ENCODE measurements at places on chromosomes 12 and 14.

DNA sequence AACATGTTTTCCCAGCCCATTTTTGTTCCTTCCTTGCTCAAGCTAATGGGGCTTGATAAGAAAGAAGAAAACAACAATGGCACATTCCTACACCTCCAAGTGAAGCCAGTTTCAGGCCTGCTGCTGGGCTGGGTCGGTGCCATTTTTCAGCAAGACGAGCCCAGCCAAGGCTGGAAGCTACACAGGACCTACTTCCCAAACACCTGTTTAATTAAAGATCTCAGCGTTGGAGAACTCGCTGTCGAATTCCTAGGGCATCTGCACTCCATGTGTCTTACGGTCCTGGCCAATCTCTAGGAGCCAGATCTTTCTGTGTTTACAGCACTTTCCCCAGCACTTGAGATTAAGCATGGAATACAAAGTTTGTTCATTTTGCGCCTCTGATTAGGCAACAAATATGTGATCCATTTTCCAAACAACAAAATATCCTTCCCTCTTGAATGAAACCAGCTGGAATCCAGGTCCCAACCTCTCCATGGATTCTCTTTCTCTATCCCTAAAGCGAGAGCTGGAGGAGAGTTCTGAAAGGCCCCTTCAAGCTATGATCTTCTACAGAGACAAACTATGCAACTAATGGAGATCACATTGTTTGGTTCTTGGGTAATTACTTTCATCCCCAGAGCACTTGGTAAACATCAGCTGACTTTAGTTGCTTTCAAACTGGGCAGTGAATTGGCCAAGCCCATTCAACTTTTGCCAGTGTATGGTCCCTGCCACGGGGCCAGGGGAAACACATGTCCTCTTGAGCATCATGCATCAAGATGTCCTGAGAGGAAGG lies 34.3 kb upstream of the TC2N start:
- no peak for DNase-seq

GRCh38 chr14:25108959-25109358 lies 59.0 kb upstream of the STXBP6 start:
- DNase-seq = no peak

GRCh38 chr12:95528431-95528830 lies 22.8 kb downstream of the USP44 start:
- DNase-seq = no peak

GRCh38 chr12:92138144-92138543 lies 7.5 kb downstream of the BTG1 start:
- DNase-seq = no peak

GRCh38 chr12:19963972-19964371 lies 404.4 kb upstream of the PDE3A start:
- no peak for DNase-seq

DNA sequence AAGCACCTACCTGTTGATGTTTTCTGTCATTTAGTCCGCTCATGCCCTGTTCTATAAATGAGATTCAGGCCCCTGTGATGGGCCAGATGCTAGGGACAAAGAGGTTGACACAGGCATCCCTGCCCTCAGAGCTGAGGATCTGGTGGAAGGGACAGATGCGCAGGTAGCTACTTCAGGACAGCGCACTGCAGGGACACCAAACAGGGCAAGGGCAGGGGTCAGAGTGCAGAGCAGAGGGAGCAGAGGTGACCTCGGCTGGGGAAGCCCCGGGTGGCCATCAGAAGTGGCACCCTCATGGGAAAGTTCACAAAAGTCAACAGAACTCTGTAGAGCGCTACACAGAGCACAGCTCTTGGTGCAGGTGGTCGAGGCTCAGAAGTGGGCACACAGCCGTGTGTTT lies 5.6 kb upstream of the PNMA1 start:
- DNase-seq = no peak

DNA sequence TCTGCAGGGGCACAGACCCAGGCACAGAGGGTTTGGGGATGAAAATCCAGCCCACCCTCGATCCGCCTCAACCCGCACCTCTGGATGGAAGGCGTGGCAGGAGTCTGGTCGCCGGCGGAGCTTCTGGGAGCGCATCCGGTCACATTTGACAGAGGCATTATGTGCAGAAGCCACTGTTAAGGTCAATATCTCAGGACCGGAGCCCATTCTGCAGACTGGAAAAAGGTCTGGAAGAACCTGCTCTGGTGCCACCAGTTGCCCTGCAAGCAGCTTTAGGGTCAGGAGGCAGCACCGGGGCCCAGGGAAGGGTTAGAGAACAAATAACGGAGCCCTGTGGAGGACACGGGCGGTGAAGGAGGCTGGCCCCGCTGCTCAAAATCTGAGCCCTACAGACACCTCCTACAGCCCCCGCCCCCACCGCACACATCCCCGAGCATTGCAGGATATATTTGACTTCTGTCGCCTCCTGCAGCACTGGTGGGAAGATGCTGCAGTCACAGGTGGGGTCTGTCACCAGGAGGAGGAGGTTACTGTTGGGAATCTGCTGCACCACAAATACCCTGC lies 25.1 kb upstream of the LRTM2 start:
- no peak for DNase-seq

GRCh38 chr12:67758119-67758518 lies 109.6 kb downstream of the DYRK2 start:
- no peak for DNase-seq

DNA sequence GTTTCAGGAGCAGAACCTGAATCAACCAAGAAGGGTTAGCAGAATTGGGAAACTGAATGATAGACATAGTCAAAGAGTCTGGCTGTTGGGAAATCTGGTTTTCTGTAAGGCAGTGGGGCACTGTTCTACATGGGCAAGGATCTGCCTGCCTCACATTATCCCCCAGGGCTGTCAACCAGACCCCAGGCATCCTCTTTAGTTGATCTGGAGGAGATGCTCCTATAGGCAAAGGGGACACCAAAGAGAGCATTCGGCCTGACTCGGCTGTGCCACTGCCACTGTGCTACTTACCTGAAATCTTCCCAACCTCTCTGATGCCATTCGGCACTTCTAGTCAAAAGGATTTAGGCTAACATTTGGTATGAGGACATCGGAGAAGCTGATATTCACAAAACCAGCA lies 4.1 kb downstream of the ISCU start:
- DNase-seq = no peak

DNA sequence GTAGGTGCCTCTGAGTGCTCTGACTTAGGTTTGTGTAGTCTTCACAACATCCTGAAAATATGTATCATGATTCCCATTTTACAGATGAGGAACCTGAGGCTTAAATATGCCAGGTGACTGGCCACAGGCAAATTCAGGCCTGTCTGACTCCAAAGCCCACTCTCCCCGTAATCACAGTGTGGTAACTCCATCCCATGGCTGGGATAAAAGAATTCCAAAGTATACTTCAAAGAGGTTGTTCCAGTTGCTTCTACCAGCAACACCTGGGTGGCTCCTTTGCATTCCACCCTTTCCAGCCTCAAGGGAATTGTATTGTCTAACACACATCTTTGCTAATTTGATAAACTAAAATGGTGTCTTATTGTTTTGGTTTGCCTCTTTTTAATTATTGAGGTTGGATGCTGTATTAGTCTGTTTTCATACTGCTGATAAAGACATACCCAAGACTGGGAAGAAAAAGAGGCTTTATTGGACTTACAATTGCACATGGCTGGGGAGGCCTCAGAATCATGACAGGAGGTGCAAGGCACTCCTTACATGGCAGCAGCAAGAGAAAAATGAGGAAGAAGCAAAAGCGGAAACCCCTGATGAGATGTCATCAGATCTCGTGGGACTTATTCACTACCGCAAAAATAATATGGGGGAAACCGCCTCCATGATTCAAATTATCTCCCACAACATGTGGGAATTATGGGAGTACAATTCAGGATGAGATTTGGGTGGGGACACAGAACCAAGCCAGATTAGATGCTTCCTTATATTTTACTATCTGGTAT lies 9.9 kb upstream of the CHST11 start:
- no peak for DNase-seq

DNA sequence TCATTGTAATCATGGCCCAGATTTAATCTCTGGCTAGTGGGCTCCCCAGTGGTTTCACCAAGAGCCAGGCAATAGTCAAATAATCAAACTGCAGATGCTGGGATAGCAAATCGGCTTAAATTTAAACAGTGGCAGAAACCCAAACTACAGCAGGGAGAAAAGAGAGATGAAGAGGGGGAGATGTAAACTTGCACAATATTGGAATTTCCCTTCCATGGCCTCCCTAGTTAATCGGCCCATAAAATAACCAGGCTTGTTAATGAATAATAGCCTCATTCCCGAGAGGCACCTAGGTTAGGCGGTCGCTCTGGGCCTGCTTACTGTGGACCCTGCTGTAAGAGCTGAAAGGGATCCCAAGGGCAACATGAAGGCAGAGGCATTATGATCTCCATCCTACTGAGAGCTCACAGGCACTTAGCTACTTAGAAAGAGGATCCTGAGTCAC lies 116.2 kb downstream of the NUAK1 start:
- DNase-seq = no peak

DNA sequence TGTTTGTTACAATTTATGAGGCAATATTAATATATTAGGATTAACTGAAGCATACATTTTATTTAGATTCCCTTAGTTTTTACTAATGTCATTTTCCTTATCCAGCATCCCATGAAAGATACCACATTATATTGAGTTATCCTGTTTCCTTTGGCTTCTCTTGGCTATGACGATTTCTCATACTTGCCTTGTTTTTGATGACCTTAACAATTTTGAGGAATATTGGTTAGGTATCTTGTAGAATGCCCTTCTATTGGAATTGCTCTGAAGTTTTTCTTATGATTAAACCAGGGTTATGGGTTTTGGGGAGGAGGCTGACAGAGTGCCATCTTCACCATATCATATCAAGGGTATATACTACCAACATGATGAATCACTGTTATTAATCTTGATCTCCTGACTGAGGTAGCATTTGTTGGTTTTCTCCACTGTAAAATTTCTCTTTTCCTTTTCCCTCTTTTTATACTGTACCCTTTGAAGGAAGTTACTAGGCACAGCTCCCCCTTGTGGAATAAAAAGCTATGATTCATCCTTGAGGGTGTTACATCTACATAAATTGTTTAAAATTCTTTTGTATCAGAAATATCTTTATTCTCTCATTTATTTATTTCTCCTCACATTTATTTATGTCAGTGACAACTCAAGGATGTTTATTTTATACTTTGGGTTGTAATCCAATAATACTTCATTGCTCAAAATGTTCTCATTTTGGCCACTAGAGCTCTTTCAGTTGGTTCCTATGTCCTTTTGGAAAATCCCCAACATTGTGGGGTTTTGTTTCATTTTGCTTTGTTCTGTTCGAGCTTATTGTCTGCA lies 239.0 kb downstream of the SLC16A7 start:
- no peak for DNase-seq

GRCh38 chr12:68641138-68641537 lies 30.4 kb downstream of the RAP1B start:
- DNase-seq = no peak

- DNase-seq = no peak
Observed at GRCh38 chr12:51994539-51994820, 12.3 kb upstream of the TAMALIN start.

- no peak for DNase-seq
Observed at GRCh38 chr14:91580876-91581577, 70.9 kb upstream of the PPP4R3A start.

DNA sequence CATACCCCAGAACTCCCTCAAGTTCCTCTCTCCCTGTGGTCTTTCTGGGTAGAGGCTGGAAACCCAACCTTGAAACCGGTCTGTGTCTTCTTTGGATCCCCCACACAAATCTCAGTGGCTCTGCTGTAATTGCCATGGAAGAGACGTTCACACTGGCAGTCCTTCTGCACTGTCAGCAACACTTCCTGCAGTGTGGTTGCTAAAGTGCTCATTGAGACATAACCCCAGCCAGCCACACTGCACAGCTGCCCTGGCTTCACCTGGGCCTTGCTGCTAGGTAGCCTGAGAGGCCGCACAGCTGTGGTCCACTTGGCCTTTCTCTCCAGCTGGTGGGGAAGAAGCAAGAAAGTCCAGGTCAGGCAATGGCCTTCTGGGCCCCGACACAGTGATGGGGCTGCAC lies 2.4 kb downstream of the GZMH start:
- no peak for DNase-seq

DNA sequence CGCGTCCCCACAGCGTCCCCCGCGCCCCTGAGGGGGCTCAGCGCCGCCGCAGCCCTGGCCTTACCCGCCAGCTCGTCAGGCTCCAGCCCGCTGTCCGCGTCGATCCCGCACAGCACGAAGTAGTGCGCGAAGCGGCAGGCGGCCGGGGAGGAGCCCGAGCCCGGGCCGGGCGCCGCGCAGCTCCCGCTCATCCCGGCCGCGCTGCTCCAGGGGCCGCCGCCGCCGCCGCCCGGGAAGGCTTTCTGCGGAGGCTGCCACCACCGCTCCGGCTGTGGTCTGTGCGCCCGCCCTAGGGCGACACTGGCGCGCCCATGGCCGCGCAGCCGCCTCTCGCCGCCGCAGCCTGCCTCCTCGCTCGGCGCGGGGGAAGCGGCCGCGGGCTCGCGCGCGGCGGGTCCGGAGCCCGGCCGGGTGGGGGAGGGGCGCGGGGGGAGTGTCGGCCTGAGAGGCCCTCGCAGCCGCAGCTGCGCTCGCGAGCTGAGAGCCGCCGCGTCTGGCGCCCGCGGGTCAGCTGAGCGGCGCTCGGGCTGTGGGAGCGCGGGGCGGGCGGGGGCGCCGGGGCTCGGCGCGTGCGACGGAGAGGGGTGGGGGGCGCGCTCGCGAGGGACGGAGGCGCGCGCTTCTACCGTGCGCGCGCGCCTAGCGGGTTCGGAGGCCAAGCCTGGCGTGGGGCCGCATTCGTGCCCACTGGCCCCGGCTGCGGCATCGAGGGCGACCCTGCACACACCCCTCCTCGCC lies at the start of gene DENND5B:
Gene DENND5B (minus strand): TSS at position 495 of the 738 bp plus-strand sequence. CDS start 304 bp downstream, at position 191.
- no peak for DNase-seq

- DNase-seq = no peak
Observed at GRCh38 chr14:56040121-56040520, 78.1 kb upstream of the PELI2 start.

DNA sequence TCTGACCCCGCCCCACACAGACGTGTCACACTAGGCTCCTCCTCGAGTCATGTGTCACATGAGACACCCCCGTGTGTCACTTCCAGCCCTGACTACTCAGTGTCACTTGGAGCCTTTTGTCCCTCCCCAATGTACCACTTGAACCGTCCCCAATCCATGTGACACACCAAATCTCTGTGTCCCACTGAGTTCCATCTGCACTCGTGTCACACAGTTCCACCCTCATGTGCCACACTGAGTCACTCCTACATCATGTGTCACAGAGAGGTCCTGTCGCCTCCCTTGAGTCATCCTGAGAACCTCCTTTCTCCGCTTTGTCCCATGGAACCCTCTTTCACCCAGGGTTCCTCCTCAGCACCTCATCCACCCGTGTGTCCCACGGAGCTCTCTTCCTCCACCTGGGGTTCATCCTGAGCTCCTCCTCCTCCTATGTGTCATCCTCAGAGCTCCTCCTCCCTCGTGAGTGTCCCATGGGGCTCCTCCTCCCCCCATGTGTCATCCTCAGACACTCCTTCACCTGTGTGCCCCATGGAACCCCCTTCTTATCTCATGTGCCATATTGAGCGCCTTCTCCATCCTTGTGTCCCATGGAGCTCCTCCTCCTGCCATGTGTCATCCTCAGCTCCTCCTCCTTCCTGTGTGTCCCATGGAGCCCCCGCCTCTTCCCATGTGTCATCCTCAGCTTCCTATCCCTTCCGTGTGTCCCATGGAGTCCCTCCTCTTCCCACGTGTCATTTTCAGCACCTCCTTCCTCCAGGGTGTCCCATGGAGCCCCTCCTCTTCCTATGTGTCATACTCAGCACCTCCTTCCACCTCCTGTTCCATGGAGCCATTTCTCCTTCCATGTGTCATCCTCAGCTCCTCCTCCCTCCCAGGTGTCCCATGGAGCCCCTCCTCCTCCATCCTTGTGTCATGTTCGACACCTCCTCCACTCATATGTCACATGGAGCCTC lies 32.0 kb downstream of the RTL1 start:
- no peak for DNase-seq

GRCh38 chr14:76056128-76056527 lies 70.6 kb downstream of the IFT43 start:
- no peak for DNase-seq
